ENCODE measurements at places on chromosomes 16 and 17.

- H3K4me3 ChIP-seq, result peak overlapping the region; percentile 69
- peaks cover 7% of the 10 kb centered on the region for H3K4me1 ChIP-seq
- peak overlapping the region; percentile 77 for H3K27ac ChIP-seq
- no peaks in the 10 kb centered on the region for H3K36me3 ChIP-seq
- DNase-seq, result peak; percentile 75
Measured at GRCh38 chr17:60421273-60422161, 772 bp upstream of the CHCT1 start.

- no peaks in the 10 kb centered on the region for H3K36me3 ChIP-seq
- H3K4me1 ChIP-seq, result no peaks in the 10 kb centered on the region
- no peak overlapping the region for H3K27ac ChIP-seq
- H3K4me3 ChIP-seq, result no peak overlapping the region
Measured at GRCh38 chr17:31743797-31744196, 115.2 kb downstream of the COPRS start.

DNA sequence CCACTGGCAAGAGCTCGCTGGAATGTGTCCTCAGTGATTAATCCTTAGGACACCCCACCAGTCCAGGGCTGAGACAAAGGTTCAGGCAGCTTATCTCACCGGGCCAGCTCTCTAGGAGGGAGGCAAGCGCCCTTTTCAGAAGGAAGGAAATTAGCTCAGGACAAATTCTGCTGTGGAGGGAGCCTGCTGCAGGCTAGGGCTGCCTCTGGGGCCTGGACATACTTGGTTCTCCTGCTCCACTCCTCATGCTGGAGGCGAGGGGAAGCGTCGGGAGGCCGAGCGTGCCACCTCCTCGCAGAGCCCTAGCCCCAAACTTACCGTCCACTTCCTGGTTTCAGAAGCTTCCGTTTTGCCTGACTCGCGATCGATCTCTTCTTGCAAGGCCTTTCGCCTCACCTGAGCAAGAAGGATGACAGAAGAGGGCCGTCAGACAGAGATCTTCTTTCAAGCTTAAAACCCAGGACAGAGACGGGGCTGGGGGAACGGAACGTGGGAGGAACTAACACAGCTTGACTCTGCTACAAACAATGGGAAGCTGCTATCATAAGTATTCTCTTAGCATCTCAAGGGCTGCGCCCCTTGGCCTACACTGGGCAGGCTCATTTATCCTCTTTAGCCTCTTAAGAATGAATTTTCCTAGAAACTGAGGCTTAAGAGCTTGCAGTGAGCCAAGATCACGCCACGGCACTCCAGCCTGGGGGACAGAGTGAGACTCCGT lies 7.7 kb downstream of the KNOP1 start:
- no peak overlapping the region for H3K4me3 ChIP-seq
- H3K27me3 ChIP-seq, result no peaks in the 10 kb centered on the region
- peaks cover 2% of the 10 kb centered on the region for H3K4me1 ChIP-seq
- no peak for DNase-seq

DNA sequence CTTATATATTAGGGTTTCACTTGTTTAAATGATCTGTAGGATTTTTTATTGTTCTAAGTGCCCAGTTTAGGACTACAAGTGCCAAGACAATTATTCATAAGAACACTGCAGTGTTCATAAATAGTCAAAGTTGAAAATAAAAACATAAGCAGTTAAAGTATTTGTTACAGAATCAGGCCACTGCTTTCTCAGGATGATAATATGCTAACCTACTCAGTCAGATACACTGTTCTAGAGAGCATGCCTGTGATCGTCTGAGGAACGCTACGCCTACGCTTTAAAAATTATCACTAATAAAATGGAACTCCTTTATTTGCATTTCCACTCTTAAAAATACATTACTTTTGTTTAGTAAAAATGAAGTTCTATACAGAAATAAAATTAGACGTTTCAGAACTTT lies 37.4 kb upstream of the TRAP1 start:
- no peak for DNase-seq
- H3K27ac ChIP-seq, result no peak overlapping the region
- H3K4me1 ChIP-seq, result peaks cover 6% of the 10 kb centered on the region
- no peaks in the 10 kb centered on the region for H3K27me3 ChIP-seq

DNA sequence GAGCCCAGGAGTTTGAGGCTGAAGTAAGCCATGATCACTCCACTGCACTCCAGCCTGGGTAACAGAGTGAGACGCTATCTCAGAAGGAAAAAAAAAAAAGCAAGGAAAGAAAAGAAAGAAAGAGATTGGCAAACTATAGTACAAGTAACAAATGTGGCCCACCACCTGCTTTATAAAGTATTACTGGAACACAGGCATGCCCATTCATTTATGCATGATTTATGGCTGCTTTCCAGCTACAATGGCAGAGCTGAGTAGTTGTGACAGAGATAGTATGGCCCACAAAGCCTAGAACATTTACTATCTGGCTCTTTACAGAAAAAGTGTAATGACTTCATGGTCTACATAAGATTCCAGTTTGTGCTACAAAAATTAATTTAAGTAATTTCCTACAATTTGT lies 23.6 kb downstream of the C16orf87 start:
- H3K36me3 ChIP-seq, result peaks cover 25% of the 10 kb centered on the region
- no peak overlapping the region for H3K27ac ChIP-seq
- DNase-seq, result no peak

DNA sequence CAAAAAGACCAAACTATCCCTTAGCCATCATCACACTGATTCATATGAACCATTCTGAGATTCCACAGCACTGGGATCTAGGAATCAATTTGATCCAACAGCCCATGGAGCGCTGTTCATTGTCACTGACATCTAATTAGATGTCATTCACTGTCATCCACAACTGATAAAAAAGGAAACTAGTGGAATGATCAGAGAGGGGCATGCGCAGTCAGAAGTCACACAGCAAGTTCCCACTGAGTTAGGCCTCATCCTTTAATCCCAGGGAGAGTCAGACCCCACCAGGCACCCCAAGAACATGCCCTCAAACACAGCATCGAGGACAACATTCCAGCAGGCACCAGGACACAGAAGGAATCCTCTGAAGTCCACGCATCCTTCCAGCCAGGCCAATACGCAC lies 88.5 kb downstream of the ZNF423 start:
- no peak for DNase-seq
- H3K4me3 ChIP-seq, result no peak overlapping the region
- no peaks in the 10 kb centered on the region for H3K36me3 ChIP-seq
- H3K4me1 ChIP-seq, result no peaks in the 10 kb centered on the region

DNA sequence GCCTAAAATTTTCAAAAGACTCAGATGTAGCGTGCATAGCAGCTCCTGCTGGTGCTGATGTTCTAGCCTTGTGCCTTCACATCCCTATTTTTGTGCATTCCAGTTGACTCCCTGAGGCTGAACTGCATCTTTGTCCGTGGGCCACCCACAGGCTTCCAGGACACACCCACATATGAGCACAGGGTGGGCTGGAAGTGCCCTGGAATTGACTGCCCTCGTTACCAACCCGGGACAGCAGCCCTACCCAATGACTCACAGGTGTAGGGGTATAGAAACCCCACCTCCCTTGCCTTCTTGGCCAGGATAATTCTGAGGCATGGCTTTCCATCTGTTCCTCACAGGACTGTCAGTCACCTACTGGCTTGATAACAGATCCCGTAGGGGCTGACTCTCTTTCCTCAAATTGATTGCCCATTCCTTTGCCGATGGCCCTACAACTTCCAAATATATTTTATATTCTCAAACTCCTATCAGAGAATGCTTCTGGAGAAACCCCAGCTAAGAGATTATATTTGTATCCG lies 65.9 kb upstream of the CDH13 start:
- H3K36me3 ChIP-seq, result no peaks in the 10 kb centered on the region
- no peak for DNase-seq
- H3K27me3 ChIP-seq, result no peaks in the 10 kb centered on the region
- no peak overlapping the region for H3K27ac ChIP-seq
- H3K4me3 ChIP-seq, result no peak overlapping the region
- no peaks in the 10 kb centered on the region for H3K4me1 ChIP-seq

DNA sequence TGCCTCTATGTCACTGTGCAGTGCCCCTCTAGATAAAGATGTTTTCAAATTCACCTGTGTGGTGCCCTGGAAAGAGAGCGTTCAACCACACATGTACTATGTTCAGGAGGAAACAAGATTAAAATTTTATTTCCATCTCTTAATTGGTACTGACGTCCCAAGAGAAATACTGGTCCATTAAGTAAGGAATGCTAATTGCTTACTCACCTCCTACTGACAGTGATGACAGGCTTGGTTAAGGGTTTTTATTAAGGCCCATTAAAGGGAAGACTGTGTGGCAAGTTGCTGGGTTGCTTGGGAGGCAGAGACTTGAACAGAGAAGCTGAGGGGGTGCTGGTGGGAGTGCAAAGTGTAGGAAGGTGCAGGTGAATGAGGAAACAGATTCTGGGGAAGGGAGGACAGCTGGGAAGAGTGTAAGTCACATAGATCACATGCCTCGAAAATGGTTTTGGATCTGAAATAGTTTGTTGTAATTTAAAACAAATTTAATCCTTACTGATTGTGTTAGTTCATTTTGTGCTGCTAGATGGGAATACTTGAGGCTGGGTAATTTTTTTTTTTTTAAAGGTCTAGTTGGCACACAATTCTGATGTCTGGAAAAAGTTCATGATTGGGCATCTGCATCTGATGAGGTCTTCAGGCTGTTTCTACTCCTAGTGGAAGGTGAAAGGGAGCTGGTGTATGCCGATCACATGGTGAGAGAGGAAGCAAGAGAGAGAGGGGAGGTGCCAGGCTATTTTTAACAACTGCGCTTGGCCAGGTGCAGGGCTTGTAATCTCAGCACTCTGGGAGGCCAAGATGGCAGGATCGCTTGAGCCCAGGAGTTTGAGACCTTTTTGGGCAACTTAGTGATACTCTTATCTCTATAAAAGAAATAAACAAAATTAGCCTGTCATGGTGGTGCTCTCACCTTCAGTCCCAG lies 140.5 kb downstream of the CACNG3 start:
- peaks cover 28% of the 10 kb centered on the region for H3K27me3 ChIP-seq
- no peaks in the 10 kb centered on the region for H3K4me1 ChIP-seq
- DNase-seq, result no peak
- H3K4me3 ChIP-seq, result no peak overlapping the region
- no peaks in the 10 kb centered on the region for H3K36me3 ChIP-seq
- no peak overlapping the region for H3K27ac ChIP-seq

- peaks cover 14% of the 10 kb centered on the region for H3K36me3 ChIP-seq
- no peak for DNase-seq
- no peak overlapping the region for H3K27ac ChIP-seq
- H3K27me3 ChIP-seq, result no peaks in the 10 kb centered on the region
- H3K4me1 ChIP-seq, result peaks cover 34% of the 10 kb centered on the region
Measured at GRCh38 chr17:64653325-64653984, 8.7 kb downstream of the SMURF2 start.

DNA sequence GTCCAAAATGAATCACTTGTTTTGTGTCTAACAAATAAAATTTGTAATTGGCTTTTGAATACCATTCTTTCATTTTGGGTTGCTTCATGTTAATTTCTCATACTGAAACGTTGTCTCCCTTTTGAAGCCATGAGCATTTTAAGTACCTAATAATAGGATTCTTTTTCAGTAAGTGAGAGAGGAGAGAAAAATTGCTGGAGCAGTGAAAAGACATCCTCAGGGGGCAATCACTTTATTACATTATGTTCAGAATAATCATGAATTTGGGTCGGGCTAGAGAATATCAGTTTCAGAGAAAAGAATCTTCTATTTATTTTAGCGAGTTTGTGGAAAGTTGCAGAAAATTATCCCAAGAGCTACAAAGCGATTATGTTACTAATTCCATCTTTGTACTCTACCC lies 96.8 kb downstream of the CNTNAP4 start:
- no peaks in the 10 kb centered on the region for H3K36me3 ChIP-seq
- H3K27me3 ChIP-seq, result no peaks in the 10 kb centered on the region
- H3K4me3 ChIP-seq, result no peak overlapping the region

- no peak overlapping the region for H3K4me3 ChIP-seq
- H3K27ac ChIP-seq, result no peak overlapping the region
- no peaks in the 10 kb centered on the region for H3K27me3 ChIP-seq
Measured at GRCh38 chr17:75685499-75685898, 18.4 kb downstream of the SAP30BP start.

- H3K27me3 ChIP-seq, result no peaks in the 10 kb centered on the region
- no peaks in the 10 kb centered on the region for H3K36me3 ChIP-seq
- peak overlapping the region; percentile 70 for H3K4me3 ChIP-seq
- peak overlapping the region; percentile 97 for H3K27ac ChIP-seq
- DNase-seq, result peak; percentile 82
- peaks cover 57% of the 10 kb centered on the region for H3K4me1 ChIP-seq
Measured at GRCh38 chr17:36722121-36722902, 120.9 kb downstream of the MRM1 start.

DNA sequence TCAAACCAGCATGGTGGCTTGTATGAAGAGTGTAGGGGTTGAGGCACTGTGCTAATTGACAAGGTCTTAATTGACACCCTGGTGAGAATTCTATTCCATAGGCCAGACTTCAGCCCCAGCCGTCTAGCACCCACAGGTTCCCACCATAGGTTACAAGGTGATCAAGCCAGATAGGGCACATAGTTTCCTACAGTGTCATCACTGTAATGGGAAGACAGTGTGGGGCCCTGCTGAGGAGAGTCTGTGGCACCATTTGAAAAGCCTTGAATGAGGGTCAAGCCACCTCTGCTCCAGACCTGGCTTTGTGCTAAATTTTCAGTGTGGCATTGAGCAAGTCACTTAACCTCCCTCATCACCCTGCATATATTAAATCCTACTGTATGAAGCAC lies 36.2 kb downstream of the YPEL2 start:
- no peak overlapping the region for H3K4me3 ChIP-seq
- no peak for DNase-seq
- peaks cover 71% of the 10 kb centered on the region for H3K4me1 ChIP-seq

- no peaks in the 10 kb centered on the region for H3K27me3 ChIP-seq
- H3K4me3 ChIP-seq, result peak overlapping the region; percentile 98
- peaks cover 21% of the 10 kb centered on the region for H3K36me3 ChIP-seq
- peaks cover 28% of the 10 kb centered on the region for H3K4me1 ChIP-seq
Measured at GRCh38 chr17:47821031-47821423, 567 bp downstream of the OSBPL7 start.

GRCh38 chr16:74825016-74825415 lies 50.4 kb upstream of the FA2H start:
- no peaks in the 10 kb centered on the region for H3K4me1 ChIP-seq
- no peak overlapping the region for H3K27ac ChIP-seq
- no peak overlapping the region for H3K4me3 ChIP-seq
- H3K36me3 ChIP-seq, result no peaks in the 10 kb centered on the region

- peak overlapping the region; percentile 94 for H3K27ac ChIP-seq
- peaks cover 68% of the 10 kb centered on the region for H3K4me1 ChIP-seq
- DNase-seq, result peak; percentile 43
Measured at GRCh38 chr17:39755554-39756379, 18.0 kb downstream of the GRB7 start.

DNA sequence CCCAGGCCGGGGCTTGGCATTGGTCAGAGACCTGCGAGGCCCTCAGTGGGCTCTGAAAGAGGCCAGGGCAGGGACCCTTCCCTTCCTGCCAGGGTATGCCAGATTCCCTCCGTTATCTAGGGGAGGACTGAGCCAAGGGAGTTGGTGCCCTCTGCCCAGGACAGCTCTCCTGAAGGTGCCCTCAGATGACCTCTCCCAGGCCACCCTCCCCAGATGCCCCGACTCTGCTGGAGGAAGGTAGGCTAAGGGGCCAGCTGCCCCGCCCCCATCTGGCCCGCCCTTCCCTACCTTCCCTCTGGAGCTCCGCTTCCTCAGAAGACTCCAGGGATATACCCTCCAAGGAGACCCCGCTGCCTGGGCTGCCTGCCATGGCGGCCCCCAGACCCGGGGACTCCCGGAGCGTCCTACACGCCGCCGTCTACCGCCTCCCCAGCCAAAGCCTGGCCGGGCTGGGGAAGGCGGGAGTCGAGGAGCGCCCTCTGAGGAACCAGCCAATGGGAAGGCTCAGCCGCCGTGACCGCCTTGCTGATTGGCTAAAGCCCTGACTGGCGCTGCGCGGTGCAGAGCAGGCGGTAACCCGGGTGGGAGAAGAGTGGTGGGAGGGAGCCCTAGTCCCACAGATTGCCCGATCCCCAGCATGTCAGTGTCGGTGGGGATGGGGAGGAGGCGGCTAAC lies 7.0 kb downstream of the MPP2 start:
- no peaks in the 10 kb centered on the region for H3K36me3 ChIP-seq
- peaks cover 7% of the 10 kb centered on the region for H3K4me1 ChIP-seq
- peak overlapping the region; percentile 73 for H3K4me3 ChIP-seq

All from activated CD4-positive, alpha-beta T cell treated with anti-CD3 and anti-CD28 coated beads, Interleukin-2, amount 10 ng/mL, durations not matched to agents 7 days and 5 days (primary cell).